ENCODE measurements at places on chromosomes 4 and X.

- H3K27ac ChIP-seq, result no peak overlapping the region
- H3K27me3 ChIP-seq, result peaks cover 16% of the 10 kb centered on the region
- no peaks in the 10 kb centered on the region for H3K36me3 ChIP-seq
- no peak for DNase-seq
- H3K4me1 ChIP-seq, result no peaks in the 10 kb centered on the region
Observed at GRCh38 chr4:10336471-10336870, 120.8 kb downstream of the ZNF518B start.

GRCh38 chr4:156378033-156378665, 424.5 kb upstream of the CTSO start:
- no peak overlapping the region for H3K27ac ChIP-seq
- no peaks in the 10 kb centered on the region for H3K4me1 ChIP-seq
- H3K4me3 ChIP-seq, result no peak overlapping the region
- DNase-seq, result no peak
- no peaks in the 10 kb centered on the region for H3K36me3 ChIP-seq

GRCh38 chrX:46324166-46324565, 221.1 kb downstream of the ZNF674 start:
- H3K27me3 ChIP-seq, result no peaks in the 10 kb centered on the region
- H3K27ac ChIP-seq, result no peak overlapping the region
- no peak overlapping the region for H3K4me3 ChIP-seq
- peaks cover 28% of the 10 kb centered on the region for H3K4me1 ChIP-seq
- H3K36me3 ChIP-seq, result no peaks in the 10 kb centered on the region
- no peak for DNase-seq

DNA sequence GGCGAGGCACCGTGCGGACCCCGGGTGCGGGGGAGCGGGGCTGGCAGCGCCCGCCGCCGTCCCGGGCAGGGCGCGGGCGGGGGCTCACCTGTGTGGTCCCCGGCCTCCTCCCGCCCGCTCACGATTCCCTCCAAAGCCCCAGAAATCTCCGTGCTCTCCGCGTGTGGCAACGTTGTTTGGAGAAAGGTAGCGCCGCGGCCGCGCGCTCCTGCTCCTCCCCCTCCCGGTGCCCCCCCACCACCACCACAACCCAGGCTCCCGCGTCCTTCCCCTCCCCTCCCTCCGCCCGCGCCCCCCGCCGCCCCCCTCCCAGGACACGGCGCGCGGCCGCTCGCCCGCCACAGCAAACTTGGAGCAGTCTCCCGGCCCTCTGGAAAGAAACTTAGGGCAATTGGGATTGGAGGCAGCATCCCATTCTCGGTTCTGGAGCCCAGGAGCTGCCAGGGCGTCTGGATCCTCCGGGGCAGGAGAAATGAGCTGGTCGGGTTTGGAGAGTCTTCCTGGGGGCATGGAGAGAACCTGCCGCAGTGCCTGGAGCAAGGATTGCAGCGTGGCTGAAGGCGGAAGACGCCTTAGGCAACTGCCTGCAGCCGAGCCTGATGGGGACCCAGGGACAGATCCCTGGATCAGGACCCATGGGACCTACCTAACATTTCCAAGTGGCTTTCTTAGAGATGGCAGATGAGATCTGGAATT, 855 bp downstream of the KLF3 start:
- H3K4me1 ChIP-seq, result peaks cover 53% of the 10 kb centered on the region
- peak overlapping the region; percentile 74 for H3K4me3 ChIP-seq
- H3K27ac ChIP-seq, result peak overlapping the region; percentile 75
- peaks cover 9% of the 10 kb centered on the region for H3K36me3 ChIP-seq
- DNase-seq, result no peak
- H3K27me3 ChIP-seq, result peaks cover 5% of the 10 kb centered on the region

DNA sequence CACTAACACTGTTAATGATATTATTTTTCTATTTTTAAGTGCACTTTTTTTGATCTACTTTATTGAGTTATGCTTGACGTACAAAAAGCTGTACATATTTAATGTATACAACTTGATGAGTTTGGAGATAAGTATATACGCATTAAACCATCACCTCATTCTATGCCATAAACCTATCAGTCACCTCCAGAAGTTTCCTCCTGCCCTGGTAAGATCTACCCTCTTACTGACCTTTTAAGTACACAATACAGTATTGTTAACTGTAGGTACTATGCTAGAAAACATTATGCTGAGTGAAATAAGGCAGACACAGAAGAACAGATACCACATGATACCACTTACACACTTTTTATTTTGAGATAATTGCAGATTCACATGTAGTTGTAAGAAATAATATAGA, 36.9 kb downstream of the INTS6L start:
- H3K36me3 ChIP-seq, result peaks cover 36% of the 10 kb centered on the region
- no peak overlapping the region for H3K27ac ChIP-seq
- DNase-seq, result no peak

- H3K27me3 ChIP-seq, result peaks cover 45% of the 10 kb centered on the region
- H3K27ac ChIP-seq, result no peak overlapping the region
- no peaks in the 10 kb centered on the region for H3K36me3 ChIP-seq
- peaks cover 55% of the 10 kb centered on the region for H3K4me1 ChIP-seq
- no peak overlapping the region for H3K4me3 ChIP-seq
Observed at GRCh38 chrX:72102760-72103159, 29.0 kb downstream of the RTL5 start.

GRCh38 chr4:73762409-73762808, 22.0 kb downstream of the CXCL8 start:
- H3K4me1 ChIP-seq, result no peaks in the 10 kb centered on the region
- H3K27me3 ChIP-seq, result no peaks in the 10 kb centered on the region
- no peak for DNase-seq
- H3K36me3 ChIP-seq, result no peaks in the 10 kb centered on the region
- no peak overlapping the region for H3K4me3 ChIP-seq
- H3K27ac ChIP-seq, result no peak overlapping the region

- H3K4me3 ChIP-seq, result no peak overlapping the region
- H3K4me1 ChIP-seq, result no peaks in the 10 kb centered on the region
- no peak overlapping the region for H3K27ac ChIP-seq
- no peaks in the 10 kb centered on the region for H3K27me3 ChIP-seq
- no peak for DNase-seq
Observed at GRCh38 chrX:70354716-70355115, 64.8 kb downstream of the KIF4A start.

GRCh38 chrX:31483336-31483735, 411.5 kb upstream of the FTHL17 start:
- no peak for DNase-seq
- no peaks in the 10 kb centered on the region for H3K27me3 ChIP-seq
- no peaks in the 10 kb centered on the region for H3K4me1 ChIP-seq
- no peaks in the 10 kb centered on the region for H3K36me3 ChIP-seq
- no peak overlapping the region for H3K4me3 ChIP-seq

DNA sequence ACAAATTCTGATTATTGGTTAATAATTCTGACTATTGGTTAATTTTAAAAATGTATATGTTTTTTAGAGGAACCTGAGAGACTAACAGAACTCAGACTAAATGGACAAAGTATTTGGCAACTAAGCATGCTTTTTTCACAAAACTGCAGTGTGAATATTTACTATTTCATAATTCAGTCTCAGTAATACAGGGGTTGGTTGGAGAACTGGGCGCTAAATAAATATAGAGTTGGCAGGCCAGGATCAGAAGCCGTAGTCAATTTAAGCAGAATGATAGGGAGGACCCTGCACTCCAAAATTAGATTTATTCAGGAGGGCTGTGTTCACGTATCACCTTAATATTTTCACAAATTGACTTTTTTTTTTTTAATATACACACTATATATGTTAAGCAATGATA, 5.8 kb downstream of the TIGD2 start:
- no peak overlapping the region for H3K4me3 ChIP-seq
- H3K27me3 ChIP-seq, result no peaks in the 10 kb centered on the region
- H3K27ac ChIP-seq, result no peak overlapping the region
- H3K4me1 ChIP-seq, result peaks cover 13% of the 10 kb centered on the region
- DNase-seq, result no peak

GRCh38 chrX:24148535-24149350, 786 bp upstream of the ZFX start:
- peaks cover 61% of the 10 kb centered on the region for H3K4me1 ChIP-seq
- H3K27ac ChIP-seq, result peak overlapping the region; percentile 90
- peak overlapping the region; percentile 78 for H3K4me3 ChIP-seq
- H3K27me3 ChIP-seq, result no peaks in the 10 kb centered on the region
- peaks cover 26% of the 10 kb centered on the region for H3K36me3 ChIP-seq

GRCh38 chrX:132023896-132024386, 839 bp downstream of the STK26 start:
- peaks cover 19% of the 10 kb centered on the region for H3K36me3 ChIP-seq
- DNase-seq, result peak; percentile 66
- H3K27me3 ChIP-seq, result no peaks in the 10 kb centered on the region
- H3K4me1 ChIP-seq, result peaks cover 43% of the 10 kb centered on the region

- no peak for DNase-seq
- H3K4me1 ChIP-seq, result no peaks in the 10 kb centered on the region
- H3K27ac ChIP-seq, result no peak overlapping the region
- no peaks in the 10 kb centered on the region for H3K27me3 ChIP-seq
- H3K36me3 ChIP-seq, result no peaks in the 10 kb centered on the region
Observed at GRCh38 chr4:141849778-141850177, 213.4 kb downstream of the IL15 start.

- no peak for DNase-seq
- H3K27ac ChIP-seq, result no peak overlapping the region
- H3K4me1 ChIP-seq, result peaks cover 15% of the 10 kb centered on the region
Observed at GRCh38 chr4:151942971-151943370, 182.2 kb upstream of the GATB start.

DNA sequence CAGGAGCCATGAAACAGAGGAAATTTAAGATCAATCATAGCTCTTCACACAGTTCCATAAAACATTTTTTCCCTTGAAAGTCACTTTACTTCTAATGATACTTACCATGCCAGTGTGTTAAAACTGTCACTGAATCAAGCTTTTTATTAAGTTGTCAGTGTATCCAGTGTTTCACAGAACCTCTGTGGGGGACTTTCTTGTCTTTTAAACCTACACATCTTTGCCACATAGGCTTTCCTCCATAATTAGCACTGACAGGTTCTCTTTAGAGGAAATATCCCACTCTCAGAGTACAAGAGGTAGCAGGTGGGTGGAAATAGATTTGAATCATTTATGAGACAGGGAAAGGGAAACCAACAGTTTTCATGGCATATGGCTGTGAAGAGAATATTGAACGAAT, 25.8 kb upstream of the DYNLT3 start:
- peaks cover 2% of the 10 kb centered on the region for H3K36me3 ChIP-seq
- no peak overlapping the region for H3K4me3 ChIP-seq
- DNase-seq, result no peak
- no peaks in the 10 kb centered on the region for H3K4me1 ChIP-seq

- no peaks in the 10 kb centered on the region for H3K27me3 ChIP-seq
- no peak for DNase-seq
- H3K4me3 ChIP-seq, result no peak overlapping the region
- no peak overlapping the region for H3K27ac ChIP-seq
Observed at GRCh38 chr4:150038335-150039076, 39.7 kb upstream of the DCLK2 start.

DNA sequence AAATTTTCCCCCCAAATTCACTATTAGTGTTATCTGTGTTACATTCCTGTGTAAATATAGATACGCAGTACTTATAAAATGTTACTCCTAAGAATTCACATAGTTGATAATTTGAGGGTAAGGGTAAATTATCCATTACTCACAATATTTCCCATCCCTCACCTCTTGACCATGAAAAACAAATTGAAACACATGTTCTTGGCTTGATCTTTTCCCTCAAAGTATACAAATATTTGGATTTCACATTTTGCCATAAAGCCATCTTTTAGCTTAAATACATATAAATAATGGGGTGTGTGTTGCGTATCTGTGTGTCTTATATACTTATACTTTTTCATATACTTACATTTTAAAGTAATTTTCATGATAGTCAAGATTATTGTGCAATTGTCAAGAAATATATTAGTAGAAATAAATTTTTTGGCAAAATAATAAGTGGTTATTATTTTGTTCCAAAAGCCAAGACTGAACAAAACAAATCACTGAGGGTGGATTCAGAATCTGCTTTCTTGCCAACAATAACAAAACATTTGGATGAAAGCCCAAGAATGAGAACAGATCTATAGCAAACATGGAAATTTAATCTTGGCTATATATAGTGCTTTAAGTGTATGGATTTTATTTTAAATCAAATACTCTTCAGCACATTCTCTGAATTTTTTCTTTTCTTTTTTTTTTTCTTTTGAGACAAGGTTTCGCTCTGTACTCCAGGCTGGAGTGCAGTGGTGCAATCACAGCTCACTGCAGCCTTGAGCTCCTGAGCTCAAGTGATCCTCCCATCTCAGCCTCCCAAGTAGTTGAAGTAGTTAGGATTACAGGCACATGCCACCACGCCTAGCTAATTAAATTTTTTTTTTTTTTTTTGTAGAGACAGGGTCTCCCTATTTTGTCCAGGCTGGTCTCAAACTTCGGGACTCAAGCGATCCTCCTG, 48.5 kb upstream of the PRSS48 start:
- peaks cover 14% of the 10 kb centered on the region for H3K27me3 ChIP-seq
- no peaks in the 10 kb centered on the region for H3K36me3 ChIP-seq

- no peak for DNase-seq
- no peaks in the 10 kb centered on the region for H3K36me3 ChIP-seq
- peaks cover 7% of the 10 kb centered on the region for H3K4me1 ChIP-seq
- no peak overlapping the region for H3K4me3 ChIP-seq
Observed at GRCh38 chr4:1584498-1584897, 99.6 kb downstream of the FAM53A start.

DNA sequence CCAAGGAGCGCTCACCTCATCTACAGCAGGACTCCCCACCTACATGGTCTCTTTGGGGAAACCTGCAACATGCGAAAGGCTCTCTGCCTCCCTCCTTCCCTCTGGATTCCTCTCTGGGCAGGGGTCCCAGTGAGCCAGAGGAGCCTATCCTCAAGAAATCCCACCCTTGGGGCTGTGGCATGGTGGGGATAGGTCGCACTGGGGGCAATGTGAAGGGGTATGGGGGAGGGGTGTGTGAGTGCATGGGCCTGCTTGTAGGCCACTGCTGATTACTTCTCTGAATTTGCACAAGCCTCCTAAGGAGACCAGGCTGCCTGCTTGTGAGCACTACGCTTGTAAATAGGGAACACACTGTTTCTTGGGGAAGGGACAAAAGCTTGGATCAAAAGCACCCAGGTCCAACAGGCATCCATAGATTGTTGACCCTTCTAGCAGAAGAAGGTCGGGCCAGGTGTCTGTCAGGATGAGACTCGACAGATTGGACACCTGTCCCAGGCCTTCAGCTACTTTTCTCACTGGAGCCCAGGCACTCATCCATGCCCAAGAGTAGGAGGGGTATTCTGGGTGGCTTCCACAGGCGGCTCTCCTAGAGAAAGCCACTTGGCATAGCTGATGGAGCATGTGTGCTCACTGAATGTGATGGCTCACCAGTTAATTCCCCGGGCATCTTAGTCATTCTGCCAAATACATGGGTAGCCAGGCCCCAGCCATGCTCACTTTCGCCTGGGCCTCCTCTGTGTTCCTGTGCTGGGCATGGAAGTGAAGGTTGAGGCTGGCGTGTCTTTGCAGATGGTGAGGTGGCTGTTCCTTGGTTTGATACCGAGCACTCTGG, 75.0 kb downstream of the NBDY start:
- H3K4me3 ChIP-seq, result no peak overlapping the region
- H3K4me1 ChIP-seq, result peaks cover 34% of the 10 kb centered on the region

DNA sequence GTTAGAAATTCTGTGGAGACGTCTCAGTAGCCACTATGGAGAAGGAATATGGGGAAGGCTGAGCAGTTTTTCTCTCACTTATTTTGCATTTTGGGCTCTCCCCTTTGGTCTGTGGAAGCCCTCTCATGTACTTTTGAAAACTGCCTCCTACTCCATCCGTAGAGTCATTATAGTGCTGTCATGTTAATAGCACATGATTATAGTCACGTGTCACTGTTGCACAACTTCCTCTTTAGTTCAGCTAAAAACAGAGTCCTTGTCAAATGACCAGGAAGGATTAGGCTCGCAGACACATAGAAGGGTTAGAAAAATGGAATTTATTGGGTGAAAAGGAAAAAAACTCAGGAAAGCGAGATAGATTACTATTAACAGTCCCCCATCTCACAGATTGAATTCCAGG, 258.2 kb upstream of the CXorf51A start:
- no peak overlapping the region for H3K27ac ChIP-seq
- no peaks in the 10 kb centered on the region for H3K27me3 ChIP-seq
- H3K4me1 ChIP-seq, result no peaks in the 10 kb centered on the region
- no peak overlapping the region for H3K4me3 ChIP-seq
- DNase-seq, result no peak

All from activated CD8-positive, alpha-beta T cell treated with anti-CD3 and anti-CD28 coated beads, Interleukin-2, amount 10 ng/mL, durations not matched to agents 7 days and 5 days (primary cell).